ENCODE measurements at places on chromosomes 5 and 9. TPM values are rescaled to one million over a fixed set of nuclear protein-coding genes. Genes with fewer than 3 reads are reported as not detected.

- H3K27me3 ChIP-seq, result no peaks in the 10 kb centered on the region
- H3K36me3 ChIP-seq, result peaks cover 14% of the 10 kb centered on the region
- DNase-seq, result no peak
- H3K27ac ChIP-seq, result peak overlapping the region; percentile 99
These were observed 650 bp downstream of the ELP1 start for GRCh38 chr9:108933231-108933717.

- peak; percentile 17 for DNase-seq
- no peak overlapping the region for H3K27ac ChIP-seq
- no peaks in the 10 kb centered on the region for H3K4me1 ChIP-seq
- H3K4me3 ChIP-seq, result no peak overlapping the region
- no peaks in the 10 kb centered on the region for H3K36me3 ChIP-seq
These were observed 50.8 kb upstream of the PCSK1 start for GRCh38 chr5:96483878-96484277.

DNA sequence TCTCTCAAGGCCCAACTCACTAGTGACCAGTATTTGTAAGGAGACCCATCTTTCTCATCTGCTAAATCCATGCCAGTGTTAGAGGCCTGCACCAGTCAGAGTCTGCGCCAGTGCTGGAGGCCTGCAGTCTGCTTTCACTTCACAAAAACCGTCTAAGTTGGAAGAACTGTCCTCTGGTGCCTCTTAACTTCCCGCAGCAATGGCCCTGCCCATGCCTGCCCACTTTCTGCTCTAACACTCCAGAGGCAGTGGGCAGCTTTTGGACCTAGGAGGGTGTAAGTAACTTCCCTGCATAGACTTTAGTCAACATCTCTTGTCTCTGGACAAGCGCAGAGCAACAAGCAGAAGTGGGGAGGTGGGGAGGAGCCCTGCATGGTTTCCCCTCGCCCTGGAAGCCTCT is 152.9 kb downstream of the AUH start:
- no peak overlapping the region for H3K27ac ChIP-seq
- no peak for DNase-seq
- H3K27me3 ChIP-seq, result no peaks in the 10 kb centered on the region

DNA sequence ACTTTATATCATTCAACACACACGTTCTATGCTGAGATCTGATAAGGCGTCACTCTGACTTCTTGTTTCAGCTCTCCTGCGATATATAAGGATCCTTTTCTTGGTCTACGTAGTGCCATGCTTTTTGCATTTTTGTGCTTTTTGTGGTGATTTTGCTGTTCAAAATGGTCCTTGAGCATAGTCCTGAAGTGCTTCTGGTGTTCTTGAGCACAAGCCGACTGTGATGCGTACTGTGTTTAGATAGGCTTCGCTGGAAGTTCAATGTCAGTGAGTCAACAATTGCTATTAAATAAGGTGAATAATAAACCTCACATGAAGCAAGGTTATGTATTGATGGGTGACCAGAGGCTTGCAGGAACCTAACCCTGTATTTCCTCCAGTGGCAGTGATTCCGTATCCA is 46.8 kb downstream of the ACO1 start:
- no peak overlapping the region for H3K4me3 ChIP-seq
- H3K4me1 ChIP-seq, result no peaks in the 10 kb centered on the region
- H3K27ac ChIP-seq, result no peak overlapping the region
- peaks cover 23% of the 10 kb centered on the region for H3K36me3 ChIP-seq

- no peaks in the 10 kb centered on the region for H3K36me3 ChIP-seq
- H3K27ac ChIP-seq, result no peak overlapping the region
These were observed 7.9 kb downstream of the CMYA5 start for GRCh38 chr5:79697222-79698170.

GRCh38 chr9:37645903-37646506 is 4.7 kb upstream of the FRMPD1 start:
- H3K4me1 ChIP-seq, result peaks cover 5% of the 10 kb centered on the region
- H3K27ac ChIP-seq, result no peak overlapping the region
- H3K27me3 ChIP-seq, result peaks cover 57% of the 10 kb centered on the region
- DNase-seq, result no peak
- H3K36me3 ChIP-seq, result no peaks in the 10 kb centered on the region

GRCh38 chr9:532707-533106 is 308.8 kb upstream of the DMRT1 start:
- no peak overlapping the region for H3K27ac ChIP-seq
- no peaks in the 10 kb centered on the region for H3K27me3 ChIP-seq
- DNase-seq, result no peak
- no peak overlapping the region for H3K4me3 ChIP-seq
- peaks cover 52% of the 10 kb centered on the region for H3K4me1 ChIP-seq

DNA sequence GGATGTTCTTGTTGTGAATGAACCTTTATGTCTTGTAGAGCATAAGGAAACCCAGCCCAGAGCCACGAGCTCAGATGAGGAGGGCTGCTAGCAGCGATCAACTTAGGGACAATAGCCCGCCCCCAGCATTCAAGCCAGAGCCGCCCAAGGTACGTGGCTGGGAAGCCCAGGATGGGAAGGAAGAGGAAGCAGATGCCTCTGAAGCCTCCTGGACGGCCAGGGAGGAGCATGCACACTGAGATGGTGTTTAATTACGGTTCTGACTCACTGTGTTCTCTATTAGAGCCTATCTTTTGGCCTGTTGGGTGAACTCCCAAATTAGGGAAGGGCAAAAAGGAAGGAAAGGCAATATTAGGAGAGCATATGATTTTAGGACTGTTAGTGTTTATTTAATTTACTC is 75.3 kb downstream of the TJP2 start:
- DNase-seq, result no peak
- H3K4me3 ChIP-seq, result no peak overlapping the region
- no peaks in the 10 kb centered on the region for H3K27me3 ChIP-seq
- H3K4me1 ChIP-seq, result no peaks in the 10 kb centered on the region
- H3K36me3 ChIP-seq, result peaks cover 82% of the 10 kb centered on the region

GRCh38 chr5:79143684-79144379 is 32.2 kb downstream of the BHMT start:
- no peaks in the 10 kb centered on the region for H3K27me3 ChIP-seq
- no peak overlapping the region for H3K27ac ChIP-seq
- peaks cover 20% of the 10 kb centered on the region for H3K4me1 ChIP-seq

AMBP gene
- total RNA-seq, result 3.3 TPM

PRDM9 gene
- total RNA-seq, result not detected

SKP2 gene
- total RNA-seq, result 68.0 TPM

TRPM3 gene
- total RNA-seq, result 5.4 TPM

SPRY4 gene
- total RNA-seq, result 140 TPM

NSG2 gene
- total RNA-seq, result not detected
